ENCODE measurements at places on chromosomes 7 and 10.

DNA sequence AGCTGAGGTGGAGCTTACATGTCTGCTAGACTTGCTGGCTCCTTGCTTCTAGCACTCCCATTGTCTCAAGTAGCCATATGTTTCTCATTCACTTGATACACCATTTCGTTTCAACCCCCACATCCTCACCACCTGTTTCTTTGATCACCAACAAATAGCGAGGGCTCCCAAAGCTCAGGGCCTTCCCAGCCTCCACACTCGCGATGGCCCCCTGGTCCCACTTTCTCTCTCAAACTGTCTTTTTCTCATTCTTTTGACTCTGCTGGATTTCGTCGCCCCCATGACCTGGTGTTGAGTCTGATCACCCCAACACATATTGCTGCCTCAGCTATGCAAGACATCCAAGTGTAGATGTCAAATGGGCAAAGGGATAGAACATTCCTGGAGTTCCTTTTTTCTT is 26.0 kb upstream of the SMNDC1 start:
- DNase-seq: no peak

GRCh38 chr10:42630537-42631134 is 7.7 kb downstream of the ZNF33B start:
- DNase-seq: no peak

GRCh38 chr10:1642600-1643160 is 94.6 kb downstream of the ADARB2 start:
- no peak for DNase-seq

GRCh38 chr10:102813734-102814452 is 23.3 kb downstream of the CYP17A1 start:
- no peak for DNase-seq

DNA sequence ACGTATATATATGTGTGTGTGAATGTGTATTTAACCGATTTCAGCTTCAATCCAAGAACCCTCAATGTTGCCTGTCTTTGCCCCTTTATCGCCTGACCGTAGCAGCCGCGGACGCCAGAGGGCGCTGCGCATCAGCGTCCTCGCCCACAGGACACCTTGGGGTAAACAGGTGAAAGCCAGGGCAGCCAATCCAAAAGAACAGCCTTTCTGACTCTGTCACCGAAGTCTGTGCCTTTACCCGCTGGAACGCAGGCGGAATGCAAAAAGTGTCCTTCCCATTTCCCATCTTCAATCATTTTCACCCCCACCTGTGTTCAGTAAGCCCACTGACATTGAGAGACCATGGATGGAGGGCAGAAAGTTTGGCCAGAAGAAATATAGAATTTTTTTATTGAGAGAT is 3.6 kb downstream of the NXPH1 start:
- no peak for DNase-seq

DNA sequence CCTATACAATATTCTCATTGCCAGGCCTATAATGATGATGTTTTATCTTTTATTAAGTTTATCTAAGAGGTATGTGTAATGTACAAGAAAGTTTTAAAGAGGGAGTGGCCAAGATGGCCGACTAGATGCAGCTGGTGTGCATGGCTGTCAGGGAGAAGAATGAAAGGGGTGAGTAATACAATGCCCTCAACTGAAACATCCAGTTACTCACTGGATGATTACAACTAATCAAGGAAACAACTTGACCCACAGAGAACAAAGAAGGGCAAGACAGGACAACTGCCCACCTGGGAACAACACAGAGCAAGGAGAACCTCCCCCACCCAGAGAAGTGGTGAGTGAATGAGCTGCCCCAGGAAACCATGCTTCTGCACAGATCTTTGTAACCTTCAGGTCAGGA is 880.0 kb upstream of the LRRTM3 start:
- no peak for DNase-seq

DNA sequence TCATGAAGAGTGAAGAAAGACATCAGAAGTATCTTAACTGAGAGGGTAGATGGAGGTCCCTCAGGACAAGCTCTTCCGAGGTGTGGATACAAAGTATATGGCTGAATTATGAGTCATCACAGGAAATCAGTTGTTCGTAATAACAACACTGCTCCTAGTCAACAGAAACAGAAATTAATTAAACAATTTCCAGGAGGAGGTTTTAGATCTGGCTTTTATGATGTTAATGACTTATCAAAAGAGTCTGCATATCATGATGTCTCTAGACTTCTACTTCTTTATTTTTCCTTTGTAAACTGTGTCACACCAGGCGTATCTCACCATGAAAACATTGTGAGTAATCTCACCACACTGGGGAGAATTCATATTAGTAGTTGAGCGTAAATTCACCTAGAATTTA is 31.2 kb downstream of the OSBPL3 start:
- no peak for DNase-seq

- peak; percentile 48 for DNase-seq
Observed at GRCh38 chr10:43204943-43205671, 61.8 kb downstream of the RASGEF1A start.

- no peak for DNase-seq
Observed at GRCh38 chr7:28517206-28517605, 104.9 kb downstream of the CREB5 start.

- DNase-seq: no peak
Observed at GRCh38 chr7:3446786-3447185, 145.7 kb downstream of the SDK1 start.

GRCh38 chr10:103742824-103743223 is 112.6 kb downstream of the SH3PXD2A start:
- DNase-seq: no peak

- DNase-seq: no peak
Observed at GRCh38 chr7:32336726-32337125, 153.5 kb downstream of the LSM5 start.

GRCh38 chr10:5364374-5364773 is 392 bp upstream of the UCN3 start:
- no peak for DNase-seq

DNA sequence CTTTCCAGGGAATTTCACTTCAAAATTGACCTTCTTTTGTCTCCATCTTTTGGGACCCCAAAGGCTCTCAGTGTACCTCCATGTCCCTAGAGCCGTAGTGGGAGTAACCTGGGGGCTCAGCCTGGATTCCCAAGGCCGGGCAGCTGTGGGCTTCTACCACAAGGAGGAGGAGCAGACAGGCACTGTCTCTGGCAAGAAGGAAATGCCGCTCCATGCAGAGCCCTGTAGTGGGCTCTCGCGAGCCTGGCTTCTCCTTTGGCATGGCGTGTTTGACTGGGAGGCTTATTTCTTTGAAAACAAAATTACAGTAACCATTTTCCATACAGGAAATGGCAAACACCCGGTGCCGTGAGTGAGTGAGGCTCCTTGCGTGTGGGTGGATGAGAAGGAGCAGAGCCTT is 76.8 kb upstream of the FAM180A start:
- DNase-seq: no peak

DNA sequence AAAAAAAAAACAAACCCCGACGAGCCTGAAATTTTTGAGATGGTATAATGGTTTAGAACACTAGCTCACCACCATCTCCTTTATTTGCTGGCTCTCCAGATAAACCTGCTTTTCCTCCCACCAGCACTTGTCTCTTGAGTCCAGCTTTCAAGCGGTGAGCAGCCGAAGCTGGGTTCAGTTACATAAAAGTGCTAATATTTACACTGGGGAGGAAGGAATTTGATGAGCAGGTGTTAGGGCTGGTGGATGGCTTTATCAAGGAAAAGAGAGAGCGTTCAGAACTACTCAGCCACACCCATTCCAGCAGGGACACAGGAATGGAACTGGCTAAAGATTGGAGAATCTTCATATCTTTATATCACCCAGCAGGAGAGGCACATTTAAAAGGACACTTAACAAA is 6.6 kb upstream of the CALML3 start:
- no peak for DNase-seq

GRCh38 chr7:152522571-152523067 is 86.8 kb upstream of the KMT2C start:
- DNase-seq: no peak

- no peak for DNase-seq
Observed at GRCh38 chr7:84844771-84845170, 342.1 kb downstream of the SEMA3D start.

GRCh38 chr10:4301291-4302045 is 516.5 kb upstream of the KLF6 start:
- DNase-seq: no peak

GRCh38 chr7:145106001-145106400 is 270.1 kb upstream of the TPK1 start:
- no peak for DNase-seq

- no peak for DNase-seq
Observed at GRCh38 chr10:64071218-64071617, 550.0 kb downstream of the REEP3 start.

- DNase-seq: no peak
Observed at GRCh38 chr7:11858622-11859302, 26.8 kb upstream of the THSD7A start.
